ENCODE measurements at places on chromosomes 2 and 18.

GRCh38 chr18:70415823-70416488 is 127.1 kb downstream of the SOCS6 start:
- DNase-seq = no peak

- DNase-seq = no peak
Observed at GRCh38 chr2:181516992-181517391, 59.8 kb downstream of the ITGA4 start.

GRCh38 chr2:206245265-206245672 is 29.2 kb upstream of the ZDBF2 start:
- DNase-seq = no peak

DNA sequence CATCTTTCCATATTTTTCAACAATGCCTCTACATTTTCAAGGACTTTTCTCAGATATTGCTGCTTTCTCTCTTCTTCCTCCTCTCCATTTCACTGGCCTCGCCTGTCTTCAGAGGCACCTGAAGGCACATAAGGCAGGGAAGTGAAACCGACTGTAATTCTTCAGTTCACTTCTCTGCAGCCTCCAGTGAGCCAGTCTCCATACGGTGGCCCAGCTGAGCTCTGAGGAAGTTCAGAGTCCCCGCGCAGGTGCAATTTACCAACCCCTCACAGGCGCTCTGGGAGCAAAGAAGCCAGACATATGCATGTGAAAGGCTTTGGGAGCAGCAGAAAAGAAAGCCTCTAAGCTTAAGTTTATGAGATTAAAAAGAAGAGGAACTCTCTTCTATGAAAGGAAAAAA is 12.4 kb downstream of the KLHL14 start:
- DNase-seq = no peak

- DNase-seq = no peak
Observed at GRCh38 chr18:11955239-11956029, 25.9 kb upstream of the IMPA2 start.

DNA sequence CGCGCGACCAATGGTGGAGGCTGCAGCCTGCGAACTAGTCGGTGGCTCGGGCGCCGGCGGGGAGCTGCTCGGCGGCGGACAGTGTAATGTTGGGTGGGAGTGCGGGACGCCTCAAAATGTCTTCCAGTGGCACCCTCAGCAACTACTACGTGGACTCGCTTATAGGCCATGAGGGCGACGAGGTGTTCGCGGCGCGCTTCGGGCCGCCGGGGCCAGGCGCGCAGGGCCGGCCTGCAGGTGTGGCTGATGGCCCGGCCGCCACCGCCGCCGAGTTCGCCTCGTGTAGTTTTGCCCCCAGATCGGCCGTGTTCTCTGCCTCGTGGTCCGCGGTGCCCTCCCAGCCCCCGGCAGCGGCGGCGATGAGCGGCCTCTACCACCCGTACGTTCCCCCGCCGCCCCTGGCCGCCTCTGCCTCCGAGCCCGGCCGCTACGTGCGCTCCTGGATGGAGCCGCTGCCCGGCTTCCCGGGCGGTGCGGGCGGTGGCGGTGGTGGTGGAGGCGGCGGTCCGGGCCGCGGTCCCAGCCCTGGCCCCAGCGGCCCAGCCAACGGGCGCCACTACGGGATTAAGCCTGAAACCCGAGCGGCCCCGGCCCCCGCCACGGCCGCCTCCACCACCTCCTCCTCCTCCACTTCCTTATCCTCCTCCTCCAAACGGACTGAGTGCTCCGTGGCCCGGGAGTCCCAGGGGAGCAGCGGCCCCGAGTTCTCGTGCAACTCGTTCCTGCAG is at the start of gene HOXD9:
Gene HOXD9 (plus strand): TSS at position 37 of the 728 bp plus-strand sequence. CDS start 50 bp downstream, at position 87.
- DNase-seq = no peak

DNA sequence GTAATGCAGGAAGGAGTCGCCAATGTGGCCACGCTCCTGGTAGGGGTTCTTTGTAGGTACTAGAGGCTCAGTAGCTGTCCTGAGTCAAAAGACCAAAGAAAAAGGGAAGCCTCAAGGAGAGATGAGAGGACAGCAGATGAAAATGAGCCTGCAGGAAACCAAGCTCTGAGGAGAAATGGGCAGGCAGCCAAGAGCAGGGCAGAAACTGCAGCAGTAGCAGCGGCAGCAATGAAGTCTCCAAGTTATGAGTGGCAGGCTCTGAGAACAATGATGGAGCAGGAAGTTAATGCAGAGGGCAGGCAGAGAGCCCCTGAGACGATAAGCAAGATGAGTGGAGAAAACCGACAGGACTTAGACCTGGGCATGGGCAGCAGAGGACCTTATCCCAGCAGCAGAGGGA is 48.2 kb upstream of the TMEM200C start:
- no peak for DNase-seq

GRCh38 chr2:56502616-56503015 is 318.8 kb downstream of the CCDC85A start:
- DNase-seq = no peak

- no peak for DNase-seq
Observed at GRCh38 chr2:125711075-125711474, 944.9 kb upstream of the GYPC start.

GRCh38 chr2:24971286-24971535 is 544 bp downstream of the DNAJC27 start:
- DNase-seq = no peak

DNA sequence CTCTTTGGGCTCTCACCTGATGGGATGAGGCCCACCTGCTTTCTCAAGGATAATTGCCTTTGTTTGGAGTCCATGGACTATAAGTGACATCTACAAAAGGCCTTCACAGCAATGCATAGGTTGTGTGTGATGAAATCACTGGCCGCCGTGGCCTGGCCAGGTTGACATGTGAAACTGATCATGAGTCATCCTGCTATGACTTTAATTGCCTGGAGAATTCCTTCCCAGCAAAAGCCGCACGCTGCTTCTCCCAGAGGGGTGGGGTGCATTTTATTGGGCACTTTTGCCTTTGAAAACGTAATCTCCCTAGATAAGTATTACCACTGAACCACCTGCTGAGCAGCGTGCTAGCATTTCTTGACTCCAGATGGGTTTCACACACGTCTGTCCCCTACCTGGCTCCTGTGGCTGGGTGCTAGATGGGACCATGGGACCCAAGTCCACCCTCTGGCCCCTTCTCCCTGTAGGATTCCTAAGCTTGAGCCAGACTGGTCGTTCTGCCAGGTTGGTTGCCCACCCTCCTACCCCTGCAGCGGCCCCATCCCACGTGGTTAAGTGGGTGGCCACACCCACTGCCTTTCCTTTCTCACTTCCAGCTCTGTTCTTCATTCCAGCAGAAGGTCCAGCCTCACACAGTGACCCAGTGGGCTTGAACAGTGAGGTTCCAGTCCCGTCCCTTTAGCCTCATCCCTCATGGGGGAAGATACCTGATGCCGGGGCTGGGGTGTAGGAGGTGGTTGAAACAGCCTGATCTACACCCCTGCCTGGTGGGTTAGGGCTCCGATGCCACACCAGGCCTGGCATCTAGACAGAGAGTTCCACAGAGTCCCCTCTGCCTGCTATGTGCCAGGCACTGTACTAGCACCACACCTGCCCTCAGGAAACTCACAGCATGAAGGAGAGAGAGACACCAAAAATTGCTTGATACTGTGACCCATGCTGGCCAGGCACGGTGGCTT is 89.6 kb downstream of the GBX2 start:
- no peak for DNase-seq

GRCh38 chr2:123906361-123906760 is 118.7 kb upstream of the CNTNAP5 start:
- no peak for DNase-seq

GRCh38 chr2:158890296-158890905 is 78.0 kb upstream of the TANC1 start:
- DNase-seq = no peak

- DNase-seq = no peak
Observed at GRCh38 chr18:76874642-76875389, 52.5 kb downstream of the ZNF236 start.

DNA sequence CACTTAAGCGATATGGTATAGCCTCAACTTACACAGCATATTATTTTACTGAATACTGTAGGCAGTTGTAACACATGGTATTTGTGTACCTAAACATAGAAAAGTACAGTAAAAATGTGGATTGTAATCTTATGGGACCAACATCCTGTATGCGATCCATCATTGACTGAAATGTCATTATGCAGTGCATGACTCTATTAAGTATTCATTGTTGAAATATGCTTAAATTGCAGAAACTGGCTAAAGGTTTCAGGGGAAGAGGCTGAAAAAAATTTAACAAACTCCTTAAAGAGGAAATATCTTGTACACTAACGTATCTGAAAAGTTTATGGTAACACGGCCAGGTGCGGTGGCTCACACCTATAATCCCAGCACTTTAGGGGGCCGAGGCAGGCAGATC is 214.1 kb upstream of the PARD3B start:
- no peak for DNase-seq

All from NCI-H1417 (cell line).